ENCODE measurements at places on chromosomes 12 and 14.

GRCh38 chr14:87837296-87837695, 155.7 kb downstream of the GALC start:
- DNase-seq: no peak

- peak; percentile 68 for DNase-seq
Observed at GRCh38 chr12:5432011-5432400, at the start of gene NTF3. TSS of gene NTF3 (plus strand) at chr12:5432108. CDS start at chr12:5432325, 217 bp downstream.

- DNase-seq: no peak
Observed at GRCh38 chr12:1643043-1643442, 14.0 kb downstream of the WNT5B start.

- DNase-seq: no peak
Observed at GRCh38 chr14:23485326-23485725, 15.8 kb downstream of the NGDN start.

DNA sequence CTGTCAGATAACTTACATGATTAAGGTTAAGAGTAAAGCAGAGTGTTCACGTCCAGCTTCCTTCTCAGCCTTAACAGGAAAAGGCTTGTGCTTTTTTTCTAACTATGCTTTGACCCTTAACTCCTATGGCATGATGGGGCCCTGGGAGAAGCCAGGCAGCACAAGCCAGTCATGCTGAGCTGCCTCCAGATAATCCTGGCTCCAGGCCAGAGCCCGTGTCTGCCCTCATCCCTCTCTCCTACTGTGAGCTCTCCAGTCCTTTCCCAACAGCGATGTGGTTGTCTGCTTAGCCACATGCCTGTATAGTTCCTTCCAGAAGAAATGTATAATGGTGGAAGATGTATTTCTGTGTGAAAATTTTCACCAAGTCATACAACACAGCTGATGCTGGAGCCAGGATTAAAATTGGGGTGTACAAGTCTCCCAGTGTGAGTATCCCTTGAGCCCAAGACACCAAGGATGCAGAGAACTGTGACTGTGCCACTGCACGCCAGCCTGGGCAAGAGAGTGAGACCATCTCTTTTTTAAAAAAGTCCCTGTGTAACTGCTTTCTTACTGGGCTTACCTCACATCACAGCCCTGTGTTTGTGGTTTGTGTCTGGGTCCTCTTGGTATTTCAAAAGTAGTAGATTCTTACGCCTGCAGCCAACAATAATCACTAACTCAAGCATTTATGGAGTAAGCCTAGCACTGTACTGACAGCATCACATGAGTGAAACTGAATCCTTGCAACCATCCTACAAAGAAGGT, 7.9 kb upstream of the ITFG2 start:
- DNase-seq: no peak

DNA sequence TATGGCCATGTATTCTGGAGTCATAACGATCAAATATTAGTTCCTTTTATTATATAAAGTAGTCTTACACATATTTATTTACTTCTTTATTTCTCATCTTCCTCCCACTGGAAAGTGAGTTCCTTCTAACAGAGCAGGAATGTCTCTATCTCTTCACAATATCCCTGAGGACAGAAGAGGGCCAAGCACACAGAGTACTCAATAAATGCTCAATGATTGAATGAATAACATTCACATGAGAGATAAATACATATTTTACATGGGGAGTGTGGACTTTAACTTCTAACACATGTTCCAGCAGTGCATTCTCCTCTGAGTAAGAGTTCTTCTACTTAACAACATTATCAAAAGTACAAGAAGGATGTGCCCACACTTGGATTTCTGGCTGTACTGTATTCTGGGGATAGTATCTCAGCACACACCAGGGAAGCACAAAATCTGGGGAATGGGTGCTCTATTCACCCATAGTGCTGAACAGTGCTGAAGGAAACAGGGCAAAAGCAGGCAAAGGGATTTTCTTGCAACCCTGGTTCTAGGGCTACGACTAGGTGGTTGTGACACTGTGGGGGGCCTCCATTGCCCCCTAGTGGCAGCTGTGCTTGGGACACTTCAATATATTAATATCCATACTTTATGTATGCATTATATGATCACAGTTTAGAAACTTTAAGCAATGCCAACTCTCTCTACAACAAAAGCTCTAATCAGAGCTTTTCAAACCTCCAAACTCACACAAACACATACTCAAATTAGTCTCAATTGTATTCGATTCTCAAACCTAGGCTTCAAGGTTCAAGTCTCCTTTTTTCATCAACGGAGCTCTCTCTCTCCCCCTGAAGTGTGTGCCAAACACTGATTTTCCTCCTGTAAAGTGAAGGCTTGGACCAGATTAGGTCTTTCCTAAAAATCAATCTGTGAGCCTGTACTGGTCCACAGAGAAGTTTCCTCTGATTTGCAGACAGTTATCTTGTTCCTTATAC, 115.5 kb downstream of the SLC2A13 start:
- peak; percentile 36 for DNase-seq

DNA sequence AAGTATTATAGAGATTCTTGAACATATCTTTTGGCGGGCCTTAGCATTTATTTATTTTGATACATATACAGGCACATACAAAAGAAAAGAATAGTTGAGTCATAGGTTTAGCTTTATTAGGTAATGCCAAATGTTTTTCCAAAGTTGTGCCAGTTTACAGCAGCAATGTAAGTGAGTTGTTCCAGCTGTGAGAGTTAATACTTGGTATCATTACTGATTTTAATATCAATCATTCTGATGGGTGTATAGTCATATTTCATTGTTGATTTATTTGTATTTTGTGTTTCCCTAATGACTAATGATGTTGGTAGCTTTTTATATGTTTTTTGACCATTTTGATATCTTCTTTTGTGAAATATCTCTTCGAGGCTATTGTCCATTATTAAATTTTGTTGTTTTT, 122.4 kb downstream of the MIPOL1 start:
- no peak for DNase-seq
